ENCODE measurements at places on chromosomes 4 and X.

- DNase-seq: no peak
These were observed 57.6 kb downstream of the ENPEP start for GRCh38 chr4:110533590-110533910.

DNA sequence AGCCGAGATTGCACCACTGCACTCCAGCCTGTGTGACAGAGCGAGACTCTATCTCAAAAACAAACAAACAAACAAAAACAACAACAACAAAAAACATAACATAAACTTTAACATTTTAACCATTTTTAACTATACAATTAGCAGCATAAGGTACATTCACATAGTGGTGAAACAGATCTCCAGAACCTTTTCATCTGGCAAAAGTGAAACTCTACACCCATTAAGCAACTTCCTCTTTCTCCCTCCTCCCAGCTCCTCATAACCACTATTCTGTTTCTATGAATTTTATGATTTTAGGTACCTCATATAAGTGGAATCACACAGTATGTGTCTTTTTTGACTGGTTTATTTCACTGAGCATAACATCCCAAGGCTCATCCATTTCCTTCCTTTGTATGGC, 103.6 kb downstream of the FAM13A start:
- no peak for DNase-seq

DNA sequence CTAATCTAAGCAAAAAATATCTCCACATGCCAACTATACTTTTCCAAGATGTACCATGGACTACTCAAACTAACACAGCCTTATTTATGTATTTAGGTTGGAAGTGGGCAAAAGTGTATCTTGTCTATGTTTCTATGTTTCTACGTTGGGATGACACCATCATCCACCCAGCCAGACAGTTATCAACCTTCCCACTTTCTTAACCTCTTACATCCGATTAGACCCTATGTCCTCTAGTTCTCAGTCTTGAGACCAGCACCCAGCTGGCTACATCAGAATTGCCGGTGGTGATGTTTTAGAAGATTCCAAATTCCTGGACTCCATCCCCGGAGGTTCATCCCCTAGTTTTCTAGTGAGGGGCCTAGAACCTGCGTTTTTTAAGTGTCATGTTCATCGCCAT, 1.0 kb upstream of the AASDH start:
- DNase-seq: no peak

DNA sequence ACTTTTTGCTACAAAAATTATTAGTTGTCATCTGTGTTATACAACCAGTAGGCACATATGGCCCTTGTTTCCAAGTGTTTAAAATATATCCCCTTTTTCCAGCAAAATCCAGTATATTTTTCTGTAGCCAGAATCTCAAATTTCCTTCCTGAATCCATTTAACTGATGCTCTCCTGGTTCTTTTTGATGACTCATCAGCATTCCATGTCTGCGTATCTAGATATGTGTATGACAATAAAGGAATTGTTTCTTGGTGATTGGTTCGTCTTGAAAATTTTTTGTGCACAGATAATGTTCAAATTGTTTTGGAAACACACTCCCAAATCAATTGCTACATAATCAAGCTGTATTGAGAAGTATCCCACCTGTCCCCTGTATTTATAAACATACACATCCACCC, 98.3 kb downstream of the ITM2A start:
- DNase-seq: no peak

GRCh38 chr4:139872274-139872673, 206.7 kb downstream of the MGST2 start:
- no peak for DNase-seq

DNA sequence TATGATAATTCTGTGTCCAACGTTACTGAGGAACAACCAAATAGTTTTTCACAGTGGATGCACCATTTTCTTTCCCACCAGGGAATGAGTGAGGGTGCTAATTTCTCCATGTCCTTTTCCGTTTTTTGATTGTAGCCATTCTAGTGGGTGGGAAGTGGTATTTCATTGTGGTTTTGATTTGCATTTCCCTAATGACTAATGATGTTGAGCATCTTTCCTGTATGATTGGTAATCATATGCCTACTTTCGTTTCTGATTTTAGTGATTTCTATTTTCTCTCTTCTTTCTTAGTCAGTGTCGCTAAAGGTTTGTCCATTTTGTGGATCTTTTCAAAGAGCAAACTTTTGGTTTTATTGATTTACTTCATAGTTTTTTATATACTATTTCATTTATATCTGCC, 32.1 kb upstream of the TEX13D start:
- DNase-seq: no peak

GRCh38 chrX:8738588-8739189, 6.8 kb upstream of the ANOS1 start:
- DNase-seq: no peak

DNA sequence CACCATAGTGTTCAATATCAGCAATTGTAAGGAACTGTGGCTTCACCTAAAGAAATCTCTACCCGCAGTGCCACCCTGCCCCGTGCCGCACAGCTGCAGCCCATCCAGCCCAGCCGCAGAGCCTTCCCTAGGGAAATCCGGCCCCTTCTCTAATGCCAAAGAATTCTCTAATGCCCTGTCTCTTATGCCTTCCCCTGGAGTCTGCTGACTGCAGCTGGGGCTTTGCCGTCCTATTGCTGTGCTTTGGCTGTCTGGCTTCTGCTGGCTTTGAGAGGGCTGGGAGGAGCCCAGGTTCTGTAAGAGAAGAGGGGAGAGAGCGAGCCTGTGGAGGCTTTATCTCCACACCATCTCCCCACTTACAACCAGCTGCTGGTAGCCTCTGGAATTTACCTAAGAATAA, 85.9 kb upstream of the HELT start:
- DNase-seq: no peak

DNA sequence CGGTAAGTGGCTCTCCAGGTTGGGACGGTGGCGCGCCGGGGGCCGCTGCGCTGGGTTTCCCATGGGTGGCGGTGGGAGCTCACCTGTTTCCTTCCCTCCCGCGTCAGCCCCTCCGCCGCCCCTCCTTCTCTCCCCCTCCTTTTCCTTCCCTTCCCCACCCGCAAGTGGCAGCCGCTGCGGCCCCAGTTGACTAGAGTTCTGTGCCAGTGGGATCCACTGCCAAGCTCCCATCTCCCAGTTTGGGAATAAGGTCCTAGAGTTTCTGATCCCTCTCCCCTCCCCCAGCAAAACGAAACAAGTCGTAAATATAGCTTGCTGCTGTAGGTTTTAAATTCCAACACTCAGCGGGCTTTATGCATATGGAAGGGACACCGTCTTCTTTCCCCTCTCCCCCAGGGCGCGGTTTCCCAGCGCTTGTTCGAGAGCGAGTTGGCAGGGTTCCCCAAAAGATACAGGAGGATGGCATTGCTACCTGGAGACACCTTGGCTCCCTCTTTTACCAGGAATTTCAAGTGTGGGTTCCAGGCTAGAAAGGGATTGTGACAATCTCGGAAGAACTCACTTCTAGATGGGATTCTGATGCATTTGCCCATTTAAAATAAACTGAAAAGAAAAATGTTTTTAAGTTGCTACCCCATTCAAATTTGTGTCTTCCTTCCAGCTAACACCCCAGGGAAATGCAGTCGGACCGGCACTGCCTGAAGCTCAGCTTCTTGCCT, 1.2 kb downstream of the TLL1 start:
- DNase-seq: no peak

DNA sequence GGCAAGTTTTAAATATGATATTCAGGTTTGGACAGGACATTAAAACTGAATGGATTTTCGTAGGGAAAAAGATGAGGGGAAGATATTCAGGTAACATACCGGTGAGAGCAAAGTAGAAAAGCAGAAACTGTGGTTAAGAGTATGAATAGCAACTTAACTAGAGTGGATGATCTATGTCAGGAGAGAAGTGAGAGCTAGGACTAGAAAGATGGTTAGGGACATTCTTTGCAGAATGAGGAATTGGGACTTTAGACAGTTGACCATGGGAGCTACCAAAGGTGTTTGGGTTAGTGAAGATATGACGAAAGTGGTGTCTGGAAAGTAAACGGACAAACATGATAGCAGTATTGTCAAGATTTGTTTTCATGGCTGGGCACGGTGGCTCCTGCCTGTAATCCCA, 45.2 kb downstream of the ANXA5 start:
- no peak for DNase-seq

DNA sequence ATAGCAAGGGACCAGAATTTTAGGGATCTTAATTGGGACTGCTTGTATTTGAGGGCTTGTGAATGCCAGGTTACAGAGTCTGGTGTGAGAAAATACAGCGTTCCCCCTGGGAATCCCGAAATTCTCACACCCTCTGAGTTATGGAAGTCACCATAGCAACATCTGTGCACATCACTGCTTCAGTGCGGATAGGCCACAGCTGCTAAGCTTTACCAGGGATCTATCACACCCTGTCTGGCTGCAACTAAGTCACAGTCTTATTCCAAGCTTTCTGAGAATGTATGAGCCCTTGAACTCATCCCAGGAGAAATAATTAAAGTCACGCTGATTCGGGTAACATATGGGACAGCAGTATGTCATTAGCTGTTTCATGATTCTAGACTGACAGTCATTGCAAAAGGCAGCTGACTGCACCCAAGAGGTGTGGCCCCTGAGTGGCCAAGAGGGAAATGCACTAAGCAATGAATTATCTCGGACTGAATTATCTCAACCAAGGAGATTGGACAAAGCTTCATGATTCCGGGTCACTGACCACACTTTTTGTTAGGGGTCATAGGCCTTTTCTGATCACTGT, 46.7 kb upstream of the BTC start:
- no peak for DNase-seq

DNA sequence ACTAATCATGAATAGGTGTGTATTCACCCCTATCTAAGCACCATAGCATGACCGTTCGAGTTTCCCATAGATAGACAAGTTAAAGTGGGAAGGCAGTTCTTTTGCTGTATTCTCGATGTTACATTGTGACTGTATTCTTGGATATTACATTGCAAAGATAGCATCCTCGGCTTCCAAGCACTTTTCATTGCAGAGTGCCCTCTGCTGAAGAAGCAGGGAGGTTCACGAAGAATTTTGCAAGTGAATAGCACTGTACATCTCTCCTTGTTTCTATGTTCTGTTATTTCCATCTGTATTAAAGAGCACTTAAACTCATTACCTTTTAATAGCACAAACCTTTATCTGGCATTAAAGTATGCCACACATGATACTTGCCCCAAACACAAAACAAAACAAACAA, 426.7 kb upstream of the ARX start:
- DNase-seq: no peak

DNA sequence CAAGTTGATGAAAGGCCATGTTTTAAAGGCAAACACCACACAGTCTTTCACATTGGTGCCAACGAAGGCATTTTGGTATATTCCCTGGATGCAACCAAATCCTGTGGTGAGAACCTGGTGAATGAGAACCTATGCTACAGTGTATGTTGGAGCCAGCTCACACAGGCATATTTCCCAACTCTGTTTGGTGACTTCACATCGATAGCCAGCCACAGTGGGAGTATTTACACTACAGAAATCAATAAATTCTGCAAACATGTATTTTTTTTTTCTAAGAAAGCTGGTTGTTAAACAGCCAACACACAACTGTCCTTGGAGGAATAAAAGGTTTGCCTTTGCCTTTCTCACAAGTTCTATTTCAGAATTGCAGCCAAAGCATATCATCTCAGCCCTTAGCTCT, 691.0 kb downstream of the GRID2 start:
- no peak for DNase-seq

DNA sequence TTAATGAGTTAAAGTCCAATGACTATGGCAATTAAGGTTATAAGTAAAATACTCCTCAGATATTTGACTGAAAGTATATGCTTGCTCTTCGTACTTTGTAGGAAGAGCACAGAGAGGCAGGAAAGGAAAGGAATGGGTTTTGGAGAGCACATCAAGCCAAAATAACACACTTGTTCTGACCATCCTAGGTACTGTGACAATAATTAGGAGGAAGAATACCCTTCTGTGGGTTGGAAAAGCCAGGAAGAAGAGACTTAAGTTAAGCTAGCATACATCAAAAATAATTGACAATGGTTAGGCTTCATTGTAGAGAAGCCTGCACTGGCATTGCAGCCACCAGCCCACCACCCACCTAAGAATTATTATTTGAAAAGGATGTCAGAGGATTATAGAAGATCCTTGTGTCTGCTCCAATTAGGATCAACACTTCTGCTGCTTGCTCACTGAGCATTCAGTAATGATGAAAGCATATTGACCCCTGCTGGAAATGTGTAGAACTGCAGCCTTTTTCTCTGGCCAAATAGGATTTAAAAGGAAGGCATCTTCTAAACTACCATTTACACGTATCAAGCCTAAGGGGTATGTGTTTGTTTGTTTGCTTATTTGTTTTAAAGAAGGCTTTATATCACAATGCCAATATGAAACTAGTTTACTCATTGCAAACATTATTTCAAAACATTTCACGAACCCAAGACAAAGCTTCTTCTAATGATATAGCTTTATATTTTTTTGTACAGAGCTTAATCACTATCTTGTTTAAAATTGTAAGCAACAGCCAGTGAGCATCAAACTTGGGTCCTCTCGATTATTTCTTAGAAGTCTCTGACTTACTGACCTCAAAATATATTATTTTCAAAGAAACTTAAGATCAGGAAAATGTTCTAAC, 286.2 kb upstream of the TET2 start:
- no peak for DNase-seq

- DNase-seq: no peak
These were observed 3.1 kb downstream of the CPE start for GRCh38 chr4:165381821-165382373.

DNA sequence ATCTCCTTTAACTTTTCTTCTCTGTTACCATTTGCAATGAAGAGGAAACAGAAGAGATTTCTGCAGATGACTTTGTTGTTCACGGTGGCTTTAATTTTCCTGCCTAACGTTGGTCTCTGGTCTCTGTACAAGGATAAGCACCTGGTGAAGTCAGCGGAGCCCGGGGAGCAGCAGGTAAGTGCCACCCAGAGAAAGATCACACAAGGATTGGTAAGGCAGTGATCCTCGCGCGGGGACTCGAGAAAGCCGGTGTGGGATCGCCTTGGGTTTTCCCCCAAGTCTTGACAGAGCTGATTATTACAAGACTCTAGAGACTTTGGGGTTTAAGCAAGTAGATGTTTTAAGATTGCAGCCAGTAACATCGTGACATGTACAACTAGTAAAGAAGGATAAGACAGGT, 1.3 kb downstream of the GALNTL6 start:
- no peak for DNase-seq

DNA sequence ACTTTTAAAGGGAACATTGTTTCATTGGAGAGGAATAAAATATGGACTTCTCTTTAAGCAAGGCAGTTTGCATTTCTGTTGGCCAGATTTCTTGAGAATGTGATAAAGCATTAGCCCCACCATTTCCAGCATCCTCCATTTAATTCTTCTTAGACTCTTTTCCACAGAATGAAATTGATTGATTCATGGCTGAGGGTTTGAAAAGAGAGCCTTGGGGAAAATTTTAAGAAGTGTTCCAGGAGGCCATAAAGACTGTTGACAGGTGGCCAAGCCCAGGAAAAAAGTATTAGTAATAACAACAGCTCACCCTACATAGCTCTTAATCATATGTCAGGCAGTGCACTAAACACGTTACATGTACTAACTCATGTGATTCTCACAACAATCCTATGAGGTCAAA, 53.4 kb downstream of the SHROOM3 start:
- no peak for DNase-seq

GRCh38 chr4:92992758-92993157, 689.0 kb downstream of the GRID2 start:
- no peak for DNase-seq

Data from stimulated activated CD4-positive, alpha-beta T cell treated with anti-CD3 and anti-CD28 coated beads, Interleukin-15, amount 100 ng/mL, for 48 hours (primary cell).